ENCODE measurements at places on chromosomes 13 and 19. TPM values are rescaled to one million over a fixed set of nuclear protein-coding genes. Genes with fewer than 3 reads are reported as not detected.

TJP3 gene
- polyA plus RNA-seq = 3.8 TPM

MCEMP1 gene
- not detected for polyA plus RNA-seq

CCDC70 gene
- not detected for polyA plus RNA-seq

ZSCAN4 gene
- not detected for polyA plus RNA-seq

KIR2DL3 gene
- polyA plus RNA-seq = not detected

NKPD1 gene
- 0.42 TPM for polyA plus RNA-seq

PTPRH gene
- polyA plus RNA-seq = 4.5 TPM

ZNF135 gene
- 8.5 TPM for polyA plus RNA-seq

CPB2 gene
- not detected for polyA plus RNA-seq

SIGLECL1 gene
- not detected for polyA plus RNA-seq

POGLUT2 gene
- polyA plus RNA-seq = 7.4 TPM

LGALS7B gene
- not detected for polyA plus RNA-seq

PSG3 gene
- not detected for polyA plus RNA-seq

ZNF534 gene
- polyA plus RNA-seq = 0.27 TPM

ZNF729 gene
- polyA plus RNA-seq = not detected

IFT88 gene
- 3.9 TPM for polyA plus RNA-seq

COL5A3 gene
- 5.9 TPM for polyA plus RNA-seq

MAG gene
- polyA plus RNA-seq = 311 TPM

SMIM17 gene
- polyA plus RNA-seq = 0.85 TPM

ZNF66 gene
- 1.1 TPM for polyA plus RNA-seq

SRRM5 gene
- not detected for polyA plus RNA-seq

HNRNPA1L2 gene
- 5.1 TPM for polyA plus RNA-seq

STARD13 gene
- 3.2 TPM for polyA plus RNA-seq

ASF1B gene
- polyA plus RNA-seq = 127 TPM

IZUMO2 gene
- not detected for polyA plus RNA-seq

KCNRG gene
- polyA plus RNA-seq = 0.63 TPM

MEF2B gene
- 22.1 TPM for polyA plus RNA-seq

SIGLEC9 gene
- polyA plus RNA-seq = 0.76 TPM

TTC9B gene
- polyA plus RNA-seq = 25.0 TPM

GRIN2D gene
- 2.1 TPM for polyA plus RNA-seq

WASF3 gene
- 20.0 TPM for polyA plus RNA-seq

TRIP10 gene
- 24.1 TPM for polyA plus RNA-seq

CLEC11A gene
- polyA plus RNA-seq = 5.7 TPM

SBK3 gene
- not detected for polyA plus RNA-seq

KCNJ14 gene
- 0.80 TPM for polyA plus RNA-seq

ZNF550 gene
- polyA plus RNA-seq = 3.6 TPM

LILRB1 gene
- polyA plus RNA-seq = 0.48 TPM

FPR2 gene
- 0.29 TPM for polyA plus RNA-seq

CLEC17A gene
- polyA plus RNA-seq = not detected

ZNF497 gene
- polyA plus RNA-seq = 2.5 TPM

RAB20 gene
- polyA plus RNA-seq = 3.1 TPM

CEACAM20 gene
- polyA plus RNA-seq = not detected
